ENCODE measurements at places on chromosomes 3 and 15. TPM values are rescaled to one million over a fixed set of nuclear protein-coding genes. Genes with fewer than 3 reads are reported as not detected.

- no peak for DNase-seq
Observed at GRCh38 chr15:90060797-90061196, 41.5 kb downstream of the IDH2 start.

- no peak for DNase-seq
Observed at GRCh38 chr3:195870442-195870841, 37.9 kb downstream of the TNK2 start.

DNA sequence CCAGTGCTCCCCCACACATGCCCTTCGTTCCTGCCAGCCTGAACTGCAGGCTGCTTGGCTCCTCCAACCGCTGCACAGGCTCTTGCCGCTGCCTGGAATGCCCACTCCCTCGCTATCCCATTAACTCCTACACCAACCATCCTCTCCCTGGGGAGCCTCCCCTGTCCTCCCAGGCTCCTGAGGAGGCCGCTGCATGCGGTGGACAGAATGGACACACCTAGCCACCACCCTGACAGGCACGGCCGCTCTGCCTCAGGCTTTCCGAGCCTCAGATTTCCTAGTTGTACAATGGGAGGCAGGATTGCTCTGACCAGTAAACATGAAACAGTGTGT lies 2.3 kb downstream of the PLXNB1 start:
- no peak for DNase-seq

ARNT2 gene
- 6.2 TPM for polyA plus RNA-seq

DZIP3 gene
- polyA plus RNA-seq: 17.8 TPM
